Activated CD4-positive, alpha-beta T cell treated with anti-CD3 and anti-CD28 coated beads, Interleukin-2, amount 10 ng/mL, durations not matched to agents 24 days and 14 days (primary cell): ENCODE measurements at places on chromosomes 1 and 21. TPM values are rescaled to one million over a fixed set of nuclear protein-coding genes. Genes with fewer than 3 reads are reported as not detected.

DNA sequence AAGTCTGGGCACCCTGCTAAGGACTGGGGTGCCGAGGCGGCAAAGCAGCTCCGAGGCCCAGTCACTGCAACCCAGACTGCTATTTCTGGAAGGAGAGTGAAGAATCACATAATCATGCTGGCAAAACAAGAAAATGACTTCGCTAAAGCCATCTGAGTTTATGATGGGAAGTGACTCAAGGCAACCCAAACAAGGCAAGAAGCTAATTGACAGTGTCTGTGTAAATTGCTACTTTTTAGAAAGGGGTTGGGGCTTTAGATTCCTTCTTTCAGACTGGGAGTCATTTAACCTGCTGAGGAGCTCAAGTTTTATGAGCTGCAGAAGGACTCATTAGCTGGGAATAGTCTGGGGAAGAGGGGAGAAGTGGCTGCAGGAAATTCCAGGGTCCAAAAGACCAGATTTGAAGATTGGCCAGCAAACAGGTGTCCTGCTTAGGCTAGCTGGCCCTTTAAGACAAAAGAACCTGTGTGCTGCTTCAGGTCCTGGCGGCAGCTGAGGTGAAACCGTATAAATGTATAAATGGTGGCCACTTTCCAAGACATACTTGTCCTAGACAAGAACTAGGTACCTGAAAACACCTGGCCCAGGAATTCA lies 28.1 kb downstream of the TSHB start:
- no peak for DNase-seq

DNA sequence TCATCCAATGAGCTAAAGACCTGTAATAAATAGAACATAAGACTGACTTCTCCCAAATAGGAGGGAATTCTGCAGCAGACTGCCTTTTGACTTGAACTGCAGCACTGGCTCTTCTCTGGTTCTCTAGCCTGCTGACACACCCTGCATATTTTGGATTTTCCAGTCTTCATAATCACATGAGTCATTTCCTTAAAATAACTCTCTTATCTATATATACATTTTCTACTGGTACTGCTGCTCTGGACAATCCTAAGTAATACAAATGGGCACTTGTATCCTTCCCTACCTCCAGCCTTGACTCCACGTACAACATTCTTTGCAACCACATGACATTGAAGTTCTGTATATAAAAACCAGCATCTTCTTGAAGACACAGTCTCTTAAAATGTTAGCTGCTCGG lies 429.4 kb upstream of the TMPRSS15 start:
- DNase-seq, result no peak

DNA sequence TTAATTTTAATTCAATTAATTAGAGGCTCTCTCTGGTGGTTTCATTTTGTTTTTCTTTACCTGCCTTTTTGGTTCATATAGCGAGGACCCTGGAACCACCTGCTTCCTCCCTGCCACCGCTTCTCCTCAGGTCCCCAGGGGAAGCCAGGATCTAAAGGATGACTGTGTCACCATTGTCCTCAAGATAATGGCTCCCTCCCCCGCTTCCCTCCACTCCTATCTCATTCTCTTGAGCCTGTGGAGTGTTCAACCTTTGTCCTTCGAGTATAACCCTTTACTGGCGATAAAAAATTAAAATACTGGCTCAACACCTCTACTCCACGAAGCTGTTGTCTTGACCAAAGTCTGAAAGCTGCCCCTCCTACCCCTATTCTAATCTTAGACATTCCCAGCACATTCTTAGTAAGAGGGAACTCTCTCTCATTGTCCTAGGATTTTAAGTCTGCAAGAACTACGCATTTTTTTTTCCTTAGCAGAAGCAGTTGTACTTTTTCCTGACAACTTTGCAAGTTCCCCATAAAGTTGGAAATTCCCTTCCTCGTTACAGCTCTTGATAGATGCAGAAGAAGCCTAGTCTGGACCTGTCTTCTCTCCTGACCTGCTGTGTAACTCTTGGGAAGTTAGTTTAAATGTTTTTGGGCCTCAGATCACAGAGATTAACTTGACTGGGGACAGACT lies 12.6 kb upstream of the MAPKAPK2 start:
- DNase-seq, result no peak

DNA sequence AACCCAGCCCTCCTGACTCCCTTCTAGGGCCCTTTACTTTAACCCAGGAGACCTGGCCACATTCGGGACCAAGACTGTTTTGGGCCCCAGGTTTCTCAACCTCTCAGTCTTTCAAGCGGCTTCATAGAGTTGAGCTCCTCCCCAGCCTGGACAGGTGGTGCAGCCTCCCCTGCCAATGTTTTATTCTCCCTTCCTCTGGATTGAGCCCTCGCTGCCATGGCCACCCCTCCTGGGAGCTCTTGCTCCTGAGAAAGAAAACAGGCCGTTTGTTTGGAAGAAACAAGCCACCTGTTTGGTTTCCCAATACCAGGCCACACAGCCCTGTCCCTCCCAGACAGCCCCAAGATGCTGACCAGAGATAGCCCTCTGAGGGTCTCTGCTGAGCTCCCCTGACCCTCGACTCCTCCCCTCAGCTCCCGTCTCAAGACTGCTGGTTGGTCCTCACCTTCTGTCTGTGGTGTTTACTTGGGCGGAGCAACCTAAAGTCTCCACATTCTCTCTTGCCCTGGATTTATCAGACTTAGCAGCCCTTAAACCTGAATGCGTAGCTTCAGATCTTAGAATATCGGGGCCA lies 3.3 kb downstream of the TMEM51 start:
- DNase-seq, result no peak

GRCh38 chr1:60692031-60692430 lies 390.3 kb upstream of the NFIA start:
- no peak for DNase-seq

TNFRSF9 gene
- 30.5 and 30.9 TPM in 2 replicates for total RNA-seq

GRCh38 chr1:61013189-61013945 lies 69.0 kb upstream of the NFIA start:
- DNase-seq, result no peak

DNA sequence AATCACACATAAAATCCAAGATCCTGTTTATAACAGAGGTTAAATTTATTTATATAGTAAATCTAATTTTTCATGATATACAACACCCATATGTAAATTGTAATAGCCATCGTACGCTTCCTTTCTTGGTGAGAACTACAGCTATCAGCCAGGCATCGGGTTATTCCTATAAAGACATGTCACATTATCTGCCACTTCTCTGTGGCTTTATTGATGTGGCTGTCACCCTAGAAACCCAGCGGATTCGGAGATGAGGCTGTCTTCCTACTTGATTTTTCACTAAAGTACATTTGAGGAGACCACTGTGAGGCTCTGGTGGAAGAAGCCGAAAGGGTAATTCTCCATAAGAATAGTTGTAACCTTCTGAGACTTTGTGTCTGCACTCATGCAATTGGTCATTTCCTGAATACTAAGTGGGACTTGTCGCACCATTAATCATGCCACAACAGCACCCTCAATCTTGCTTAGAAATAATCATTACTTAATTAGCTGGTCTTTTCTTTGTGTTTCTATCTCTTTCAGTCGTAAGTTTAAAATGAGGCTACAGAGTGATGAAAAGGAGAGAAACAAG lies 106.0 kb downstream of the NTNG1 start:
- no peak for DNase-seq

ANXA9 gene
- 0.12 TPM in 1 of 2 replicates, not detected in the other for total RNA-seq

DNA sequence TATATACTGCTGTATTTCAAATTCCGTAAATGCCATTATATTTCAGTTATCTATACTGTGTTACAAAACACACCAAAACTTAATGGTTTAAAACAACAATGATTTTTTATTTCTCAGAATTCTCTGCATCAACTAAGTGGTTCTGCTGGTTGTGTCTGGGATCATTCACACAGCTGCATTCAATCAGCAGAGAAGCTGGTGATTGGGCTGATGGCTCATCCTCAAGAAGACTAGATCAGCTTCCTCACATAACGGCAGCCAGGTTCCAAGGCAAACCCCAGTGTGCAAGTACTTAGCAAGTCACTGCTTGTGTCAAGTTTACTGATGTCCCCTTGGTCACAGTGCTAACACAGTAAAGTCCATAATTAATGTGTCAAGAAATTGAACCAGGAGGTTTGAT lies 86.3 kb upstream of the VANGL1 start:
- DNase-seq, result no peak

DNA sequence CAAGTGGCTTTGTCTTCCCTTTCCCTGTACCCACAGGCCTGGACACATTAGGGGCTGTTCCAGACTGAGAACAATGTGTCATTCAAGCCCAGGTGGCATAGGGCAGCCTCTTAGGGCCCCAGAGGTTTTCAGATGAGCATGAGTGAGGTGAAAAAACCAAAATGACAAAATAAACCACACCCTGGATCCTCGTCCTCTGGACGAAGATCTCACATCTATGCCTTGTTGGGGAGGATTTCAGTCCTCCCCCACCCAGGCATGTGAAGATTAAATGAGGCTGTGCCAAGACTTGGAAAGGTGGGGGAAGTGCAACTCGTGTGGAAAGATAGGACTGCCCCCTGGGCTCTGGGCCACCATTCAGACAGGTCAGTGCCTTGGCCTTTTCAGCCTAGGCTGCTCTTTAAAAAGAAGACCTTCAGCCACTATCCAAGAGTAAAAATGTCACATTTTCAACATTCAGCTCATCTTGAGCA lies 32.8 kb upstream of the IL19 start:
- no peak for DNase-seq

- no peak for DNase-seq
Measured at GRCh38 chr1:13667691-13668090, 32.3 kb upstream of the PRDM2 start.

MNDA gene
- not detected in 2 replicates for total RNA-seq

GRCh38 chr21:34613679-34614627 lies 960 bp downstream of the RCAN1 start:
- no peak for DNase-seq

CR1L gene
- total RNA-seq, result not detected in 2 replicates

LCE1B gene
- total RNA-seq, result not detected in 2 replicates

DNA sequence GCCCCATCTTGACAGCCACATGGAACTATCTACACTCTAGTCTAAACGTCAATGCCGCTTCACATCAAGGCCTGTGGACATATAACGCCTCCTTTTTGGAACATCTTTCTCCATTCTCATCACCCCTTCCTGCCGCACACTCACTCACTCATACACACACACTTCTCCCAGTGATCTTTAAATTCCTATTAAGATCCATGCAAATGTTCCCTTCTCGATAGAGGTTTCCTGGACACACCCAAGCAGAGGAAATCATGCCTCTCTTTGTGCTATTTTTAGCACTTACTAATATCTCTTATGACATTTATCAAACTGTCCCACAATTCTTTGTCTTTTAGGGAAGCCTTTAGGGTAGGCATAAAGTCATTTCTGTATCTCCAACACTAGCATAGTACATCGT lies 28.2 kb upstream of the SLAMF9 start:
- no peak for DNase-seq

GRCh38 chr1:156006666-156007376 lies 13.9 kb downstream of the SSR2 start:
- DNase-seq, result no peak

- DNase-seq, result no peak
Measured at GRCh38 chr1:204130981-204131892, 20.6 kb downstream of the ETNK2 start.

PTPN7 gene
- 475 and 478 TPM in 2 replicates for total RNA-seq

DNA sequence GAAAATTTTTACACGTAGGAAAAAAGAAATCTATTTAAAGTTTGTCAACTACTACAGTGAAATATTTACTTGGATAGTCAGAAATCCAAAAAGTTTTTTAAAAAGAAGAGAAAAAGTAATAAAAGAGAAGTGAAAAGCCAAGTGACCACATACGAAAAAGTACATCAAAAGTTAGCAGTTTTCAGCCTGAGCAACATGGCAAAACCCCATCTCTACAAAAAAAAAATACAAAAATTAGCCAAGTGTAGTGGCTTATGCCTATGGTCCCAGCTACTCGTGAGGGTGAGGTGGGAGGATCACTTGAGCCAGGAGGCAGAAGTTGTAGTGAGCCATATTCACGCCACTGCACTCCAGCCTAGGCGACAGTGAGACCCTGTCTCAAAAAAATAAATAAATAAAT lies 5.2 kb upstream of the MR1 start:
- DNase-seq, result no peak

- no peak for DNase-seq
Measured at GRCh38 chr1:173152598-173152997, 54.5 kb downstream of the TNFSF4 start.

- DNase-seq, result no peak
Measured at GRCh38 chr1:153769221-153769620, 6.0 kb upstream of the SLC27A3 start.

KANK4 gene
- not detected in 2 replicates for total RNA-seq

- no peak for DNase-seq
Measured at GRCh38 chr1:178011465-178011828, 41.6 kb upstream of the SEC16B start.

GRCh38 chr1:155160128-155160527 lies 13.0 kb downstream of the KRTCAP2 start:
- no peak for DNase-seq

GRCh38 chr1:155241069-155241679 lies 14.1 kb downstream of the ENTREP3 start:
- peak; percentile 93 for DNase-seq

KRTAP6-2 gene
- not detected in 2 replicates for total RNA-seq

- no peak for DNase-seq
Measured at GRCh38 chr1:64878931-64879611, 87.3 kb downstream of the JAK1 start.

GRCh38 chr1:224683936-224684335 lies 67.8 kb downstream of the CNIH3 start:
- no peak for DNase-seq

GRCh38 chr1:210603123-210603522 lies 274.4 kb downstream of the HHAT start:
- no peak for DNase-seq

DNA sequence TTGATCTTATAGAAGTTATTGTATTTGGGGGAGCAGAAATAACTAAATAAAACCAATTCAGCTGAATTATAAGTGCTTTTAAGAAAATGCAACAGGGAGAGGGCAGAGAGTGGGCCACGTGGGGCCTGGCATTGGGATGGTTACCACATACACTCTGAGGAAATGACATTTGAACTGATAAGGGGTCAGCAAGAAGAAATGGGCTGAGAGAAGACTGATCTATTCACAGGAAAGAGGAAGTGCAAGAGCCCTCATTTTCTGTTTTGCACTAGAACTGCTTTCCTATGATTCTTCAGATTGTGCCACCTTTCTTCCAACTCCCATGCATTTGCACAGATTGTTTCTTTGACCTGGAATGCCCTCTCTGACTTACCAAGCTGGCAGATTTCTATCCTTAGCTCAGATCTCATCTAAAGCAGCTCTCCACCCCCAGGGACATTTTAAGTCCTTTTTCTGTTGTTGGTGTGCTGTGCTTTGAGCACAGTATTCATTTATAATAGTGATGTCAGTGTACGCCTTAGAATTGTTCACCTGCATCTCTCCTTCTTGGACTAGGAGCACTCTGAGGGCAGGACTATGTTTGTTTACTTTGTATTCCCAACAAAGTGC lies 115.9 kb downstream of the FGGY start:
- DNase-seq, result no peak

- DNase-seq, result no peak
Measured at GRCh38 chr1:227917081-227917950, 30.4 kb downstream of the WNT9A start.

PLA2G2F gene
- not detected in 2 replicates for total RNA-seq

- no peak for DNase-seq
Measured at GRCh38 chr1:1869469-1869868, 21.4 kb downstream of the GNB1 start.

ZNF695 gene
- 0.65 and 0.95 TPM in 2 replicates for total RNA-seq

VASH2 gene
- total RNA-seq, result 0.54 and 0.84 TPM in 2 replicates
